Aorta (tissue), 5 donors: ENCODE measurements at places on chromosomes 3 and 15. TPM values are rescaled to one million over a fixed set of nuclear protein-coding genes. Genes with fewer than 3 reads are reported as not detected.

DNA sequence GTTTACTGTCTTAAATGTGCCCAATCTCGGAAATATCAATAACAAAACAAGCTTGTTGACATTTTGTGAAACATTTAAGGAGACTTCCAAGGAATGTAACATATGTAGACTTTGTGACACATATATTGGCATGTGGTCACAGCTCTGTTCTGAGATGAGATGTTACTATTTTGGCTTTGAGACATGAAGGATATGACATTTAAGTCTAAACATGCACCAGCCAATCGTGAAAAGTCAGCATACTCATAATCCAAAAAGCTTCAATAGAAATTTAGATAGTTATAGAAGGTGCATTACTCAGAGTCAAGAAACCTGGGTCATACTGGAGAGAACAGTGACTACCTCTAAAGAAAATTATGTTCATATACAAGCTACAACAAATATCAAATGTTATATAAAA lies 13.4 kb downstream of the COMMD2 start:
- H3K4me1 ChIP-seq = no peaks in the 10 kb centered on the region
- no peak overlapping the region for H3K27ac ChIP-seq
- DNase-seq = no peak
- no peaks in the 10 kb centered on the region for H3K36me3 ChIP-seq
- no peak overlapping the region for H3K4me3 ChIP-seq

LMOD3 gene
- 0.12 TPM for total RNA-seq

DNA sequence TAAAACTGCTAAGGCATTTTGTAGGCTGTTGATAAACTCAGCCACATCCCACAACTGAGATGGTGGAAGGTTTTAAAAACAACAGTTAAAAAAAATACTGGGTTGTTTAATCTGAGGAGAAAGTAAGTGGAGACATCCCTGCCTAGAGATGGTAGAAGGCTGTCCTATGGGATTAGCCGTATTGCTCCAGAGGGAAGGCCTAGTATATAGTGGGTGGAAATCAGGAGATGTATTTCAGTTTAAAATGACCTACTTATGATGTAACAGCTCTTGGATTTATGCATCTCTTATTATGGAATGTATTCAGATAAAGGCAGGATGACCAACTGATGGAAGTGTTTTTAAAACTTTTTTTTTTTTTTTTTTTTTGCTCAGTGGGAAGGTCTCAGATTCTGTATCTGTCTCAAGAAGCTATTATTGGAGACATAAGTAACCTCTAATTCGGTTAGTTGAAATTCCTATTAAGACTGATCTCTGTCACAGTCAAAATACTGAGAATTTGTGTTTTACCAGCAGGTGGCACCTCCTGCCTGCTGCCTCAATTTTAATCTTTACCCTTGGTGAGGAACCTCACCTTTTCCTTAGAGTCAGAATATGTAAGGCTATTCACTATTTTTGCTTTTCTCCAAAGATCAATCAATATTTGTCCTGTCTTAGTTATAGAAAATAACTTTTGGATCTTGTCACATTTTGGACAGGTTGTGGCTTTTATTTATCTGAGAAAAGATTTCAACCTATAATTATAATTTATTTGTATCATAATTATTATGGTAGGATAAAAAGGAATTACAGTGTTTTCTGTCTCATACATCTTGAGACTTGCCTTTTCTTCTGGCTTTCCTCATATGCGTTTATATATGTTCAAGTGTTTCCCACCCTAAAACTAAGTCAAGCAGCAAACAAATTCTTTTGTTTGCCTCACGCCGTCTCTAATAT lies 63.0 kb downstream of the VPS8 start:
- no peak overlapping the region for H3K4me3 ChIP-seq
- no peaks in the 10 kb centered on the region for H3K27me3 ChIP-seq
- peaks cover 2% of the 10 kb centered on the region for H3K36me3 ChIP-seq
- no peak overlapping the region for H3K27ac ChIP-seq
- no peak for DNase-seq
- H3K4me1 ChIP-seq = no peaks in the 10 kb centered on the region

GRCh38 chr3:187518207-187518606 lies 150.0 kb downstream of the RTP4 start:
- no peak overlapping the region for H3K4me3 ChIP-seq
- no peaks in the 10 kb centered on the region for H3K4me1 ChIP-seq
- no peaks in the 10 kb centered on the region for H3K27me3 ChIP-seq
- no peak overlapping the region for H3K27ac ChIP-seq

GRCh38 chr15:48580736-48581135 lies 64.8 kb downstream of the FBN1 start:
- no peak overlapping the region for H3K27ac ChIP-seq
- H3K27me3 ChIP-seq = no peaks in the 10 kb centered on the region
- H3K4me3 ChIP-seq = no peak overlapping the region
- no peaks in the 10 kb centered on the region for H3K36me3 ChIP-seq
- H3K4me1 ChIP-seq = peaks cover 9% of the 10 kb centered on the region

DNA sequence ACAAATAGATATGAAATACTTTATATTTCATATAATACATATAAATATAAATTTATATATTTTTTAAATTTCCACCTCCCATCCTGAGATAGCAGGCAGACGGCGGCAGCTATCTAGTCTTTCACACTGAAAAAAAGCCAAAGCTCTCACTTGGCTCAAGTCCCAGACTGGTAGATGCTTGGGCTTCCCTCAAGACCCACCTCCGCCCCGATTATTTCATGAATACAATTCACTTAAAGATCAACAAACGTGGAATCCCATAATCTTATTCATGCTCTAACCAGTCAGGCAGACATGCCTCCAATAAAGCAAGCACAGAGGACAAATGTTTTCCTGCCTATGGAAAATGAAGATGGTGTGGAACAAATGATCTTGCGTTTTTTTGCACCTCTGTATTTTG lies 275.9 kb upstream of the NR2F2 start:
- H3K27me3 ChIP-seq = no peaks in the 10 kb centered on the region
- no peaks in the 10 kb centered on the region for H3K36me3 ChIP-seq
- DNase-seq = no peak
- no peaks in the 10 kb centered on the region for H3K4me1 ChIP-seq
- no peak overlapping the region for H3K27ac ChIP-seq

GRCh38 chr3:30721314-30721634 lies 114.9 kb downstream of the TGFBR2 start:
- no peaks in the 10 kb centered on the region for H3K36me3 ChIP-seq
- no peak for DNase-seq
- no peak overlapping the region for H3K27ac ChIP-seq
- no peaks in the 10 kb centered on the region for H3K27me3 ChIP-seq
- no peaks in the 10 kb centered on the region for H3K4me1 ChIP-seq

FAM107A gene
- total RNA-seq = 10.2 TPM

DNA sequence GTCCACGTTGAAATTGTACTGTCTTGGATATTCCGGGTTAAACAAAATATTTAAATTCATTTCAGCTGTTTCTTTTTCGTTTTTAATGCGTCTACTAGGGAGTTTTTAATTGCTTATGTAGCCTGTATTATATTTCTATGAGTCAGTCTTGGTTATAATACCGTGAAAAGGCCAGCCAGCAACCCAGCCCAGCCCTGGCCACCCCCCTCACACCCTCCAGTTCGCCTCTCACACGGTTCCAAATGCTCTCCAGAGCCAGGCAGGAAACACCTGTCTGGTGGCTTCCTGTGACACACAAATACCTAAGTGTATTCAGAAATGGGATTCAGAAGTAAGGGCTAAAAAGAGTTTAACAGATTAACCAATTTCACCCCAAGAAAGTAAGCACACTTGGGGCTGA lies 4.4 kb downstream of the SH3BP5 start:
- no peak overlapping the region for H3K27ac ChIP-seq
- no peak overlapping the region for H3K4me3 ChIP-seq
- peak; percentile 83 for DNase-seq
- H3K4me1 ChIP-seq = no peaks in the 10 kb centered on the region
- no peaks in the 10 kb centered on the region for H3K36me3 ChIP-seq
- H3K27me3 ChIP-seq = no peaks in the 10 kb centered on the region

DNA sequence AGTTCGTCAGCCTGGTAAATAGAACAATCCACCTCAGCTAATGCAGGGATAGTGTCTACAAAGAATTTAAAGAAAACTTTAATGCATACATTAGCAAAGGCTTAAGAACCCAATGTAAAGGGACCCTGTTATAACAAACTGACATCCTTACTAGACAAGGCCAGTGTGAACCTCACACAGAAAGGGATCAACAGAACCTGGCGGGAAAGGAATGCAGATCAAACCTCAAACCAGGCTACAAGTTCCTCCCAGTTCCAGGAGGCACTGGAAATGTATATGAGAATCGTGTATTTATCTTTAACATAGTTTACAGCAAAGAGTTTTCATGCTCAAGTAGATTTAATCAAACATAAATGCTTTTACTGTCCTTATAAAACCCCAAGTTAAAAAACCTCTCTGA lies 37.6 kb upstream of the ATP11B start:
- no peak for DNase-seq
- H3K36me3 ChIP-seq = no peaks in the 10 kb centered on the region
- H3K27me3 ChIP-seq = no peaks in the 10 kb centered on the region
- H3K4me3 ChIP-seq = no peak overlapping the region
- no peak overlapping the region for H3K27ac ChIP-seq

- H3K27ac ChIP-seq = peak overlapping the region; percentile 23
- H3K36me3 ChIP-seq = no peaks in the 10 kb centered on the region
- no peaks in the 10 kb centered on the region for H3K27me3 ChIP-seq
- H3K4me1 ChIP-seq = no peaks in the 10 kb centered on the region
Observed at GRCh38 chr3:160801386-160802118, 45.5 kb downstream of the PPM1L start.

SAMD7 gene
- not detected for total RNA-seq

GRCh38 chr3:32482693-32483092 lies 20.0 kb downstream of the CMTM6 start:
- H3K36me3 ChIP-seq = no peaks in the 10 kb centered on the region
- no peaks in the 10 kb centered on the region for H3K27me3 ChIP-seq
- no peak for DNase-seq
- no peak overlapping the region for H3K27ac ChIP-seq
- no peak overlapping the region for H3K4me3 ChIP-seq

DNA sequence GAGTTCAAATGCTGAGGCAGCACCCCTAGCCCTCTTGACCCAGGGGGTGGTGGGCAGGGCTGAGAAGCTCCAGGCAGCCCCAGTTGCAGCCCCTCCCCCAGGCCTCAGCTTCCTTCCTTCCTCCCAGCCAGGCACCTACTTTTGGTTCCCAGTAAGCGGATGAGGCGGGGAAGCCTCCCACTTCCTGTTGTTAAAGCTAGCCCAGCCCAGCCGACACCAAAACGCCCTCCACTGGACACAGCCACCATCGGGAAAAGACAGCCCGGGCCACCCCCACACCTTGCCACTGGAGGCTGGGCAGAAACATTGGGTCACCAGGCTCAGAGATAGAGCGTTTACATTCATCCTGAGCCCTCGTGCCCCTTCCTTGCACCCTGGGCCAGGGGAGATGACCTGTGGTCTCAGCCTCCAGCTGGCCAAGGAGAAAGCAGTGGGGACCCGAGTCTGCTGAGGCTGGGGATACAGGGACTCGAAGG lies 3.5 kb downstream of the DUSP7 start:
- DNase-seq = peak; percentile 96
- H3K27ac ChIP-seq = peak overlapping the region; percentile 41
- H3K4me1 ChIP-seq = no peaks in the 10 kb centered on the region
- H3K36me3 ChIP-seq = no peaks in the 10 kb centered on the region

ADAMTSL3 gene
- 54.8 TPM for total RNA-seq

- DNase-seq = peak; percentile 49
- no peak overlapping the region for H3K27ac ChIP-seq
- no peaks in the 10 kb centered on the region for H3K27me3 ChIP-seq
- no peaks in the 10 kb centered on the region for H3K36me3 ChIP-seq
Observed at GRCh38 chr3:189554868-189555557, 76.2 kb upstream of the TP63 start.

DNA sequence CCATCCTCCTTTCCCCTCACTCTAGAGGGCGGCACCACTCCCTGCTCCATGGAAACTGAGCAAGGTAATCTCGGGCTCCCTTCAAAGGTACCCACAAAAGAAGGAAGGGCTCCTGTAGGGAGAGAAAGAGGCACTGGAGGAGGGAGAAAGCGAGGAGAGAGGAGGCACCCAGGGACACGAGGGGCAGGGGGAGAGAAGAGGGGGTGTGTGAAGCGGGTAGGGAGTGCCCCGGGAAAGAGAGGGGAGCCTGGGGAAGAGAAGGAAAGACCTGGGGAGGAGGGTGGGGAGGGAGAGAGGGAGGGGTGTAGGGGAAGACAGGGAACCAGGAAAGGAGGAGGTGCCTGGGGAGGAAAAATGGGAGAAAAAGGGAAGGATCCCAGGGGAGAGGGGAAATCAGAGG lies 523 bp downstream of the VILL start:
- no peak overlapping the region for H3K27ac ChIP-seq
- no peaks in the 10 kb centered on the region for H3K4me1 ChIP-seq
- H3K4me3 ChIP-seq = no peak overlapping the region
- H3K27me3 ChIP-seq = no peaks in the 10 kb centered on the region
- no peak for DNase-seq
- H3K36me3 ChIP-seq = no peaks in the 10 kb centered on the region

TRPM1 gene
- not detected for total RNA-seq

AP3B2 gene
- total RNA-seq = 0.42 TPM

SI gene
- not detected for total RNA-seq

HRG gene
- not detected for total RNA-seq

- H3K4me1 ChIP-seq = peaks cover 4% of the 10 kb centered on the region
- H3K36me3 ChIP-seq = no peaks in the 10 kb centered on the region
- H3K4me3 ChIP-seq = no peak overlapping the region
- H3K27ac ChIP-seq = no peak overlapping the region
- H3K27me3 ChIP-seq = no peaks in the 10 kb centered on the region
Observed at GRCh38 chr15:51131596-51132290, 37.0 kb upstream of the TNFAIP8L3 start.

CCDC191 gene
- total RNA-seq = 2.6 TPM

ABI3BP gene
- total RNA-seq = 213 TPM

GRCh38 chr3:104388619-104389018 lies 978.1 kb upstream of the ALCAM start:
- DNase-seq = no peak
- H3K27ac ChIP-seq = no peak overlapping the region
- no peaks in the 10 kb centered on the region for H3K36me3 ChIP-seq
- no peak overlapping the region for H3K4me3 ChIP-seq
- H3K4me1 ChIP-seq = no peaks in the 10 kb centered on the region
- no peaks in the 10 kb centered on the region for H3K27me3 ChIP-seq

DNA sequence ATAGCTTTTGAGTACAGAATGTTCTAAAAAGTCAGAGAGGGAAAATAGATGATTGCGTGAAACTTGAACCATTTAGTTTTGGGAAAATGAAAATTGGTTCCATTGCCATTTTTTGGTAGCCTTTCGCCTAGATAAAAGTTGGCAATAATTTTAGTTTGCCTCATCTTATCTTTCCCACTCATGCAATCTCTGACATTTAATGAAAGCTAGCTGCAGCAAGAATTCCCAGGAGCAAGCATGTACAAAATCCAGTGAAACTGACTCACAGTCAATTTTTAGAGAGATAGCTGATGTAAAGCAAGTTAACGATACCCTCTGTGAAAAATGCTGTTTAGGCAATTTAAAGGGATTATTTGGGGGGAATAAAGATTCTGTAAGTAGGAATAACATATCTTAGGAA lies 797.4 kb downstream of the GRM7 start:
- H3K27me3 ChIP-seq = no peaks in the 10 kb centered on the region
- no peaks in the 10 kb centered on the region for H3K36me3 ChIP-seq
- no peaks in the 10 kb centered on the region for H3K4me1 ChIP-seq
- no peak for DNase-seq

CCDC33 gene
- total RNA-seq = not detected
